ENCODE measurements at places on chromosomes 16 and 17. TPM values are rescaled to one million over a fixed set of nuclear protein-coding genes. Genes with fewer than 3 reads are reported as not detected.
A peak's percentile ranks its signal among the peaks of the same experiment; 100 is the strongest.

The TMEM92 gene
- total RNA-seq: 0.54 TPM

DNA sequence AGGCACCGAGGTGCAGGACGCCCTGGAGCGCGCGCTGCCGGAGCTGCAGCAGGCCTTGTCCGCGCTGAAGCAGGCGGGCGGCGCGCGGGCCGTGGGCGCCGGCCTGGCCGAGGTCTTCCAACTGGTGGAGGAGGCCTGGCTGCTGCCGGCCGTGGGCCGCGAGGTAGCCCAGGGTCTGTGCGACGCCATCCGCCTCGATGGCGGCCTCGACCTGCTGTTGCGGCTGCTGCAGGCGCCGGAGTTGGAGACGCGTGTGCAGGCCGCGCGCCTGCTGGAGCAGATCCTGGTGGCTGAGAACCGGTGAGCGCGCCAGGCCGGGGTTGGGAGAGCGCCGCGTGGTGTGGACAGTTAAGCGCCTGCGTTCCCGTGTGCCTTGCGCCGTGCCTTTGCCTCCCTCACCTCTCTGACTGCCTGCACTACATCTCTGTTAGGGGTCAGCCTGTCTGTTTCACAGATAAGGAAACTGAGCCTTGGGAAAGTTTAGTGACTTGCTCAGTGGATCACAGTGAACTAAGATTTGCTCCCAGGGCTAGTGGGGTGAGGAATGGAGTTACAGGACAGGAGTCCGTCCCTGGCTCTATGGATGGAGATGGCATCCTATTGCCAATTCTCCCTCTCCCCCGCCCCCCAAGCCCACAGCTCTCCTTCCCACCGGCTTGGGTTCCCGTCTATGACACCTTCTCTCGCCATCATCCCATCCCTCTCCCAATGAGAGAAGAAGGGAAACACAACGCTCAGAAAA, 880 bp downstream of the SARM1 start:
- DNase-seq: no peak
- peaks cover 27% of the 10 kb centered on the region for H3K4me1 ChIP-seq
- H3K27me3 ChIP-seq: no peaks in the 10 kb centered on the region
- H3K27ac ChIP-seq: no peak overlapping the region

- H3K4me3 ChIP-seq: peak within 1 kb of the TSS; percentile 82
- no peaks in the 10 kb centered on the region for H3K27me3 ChIP-seq
- no peak for DNase-seq
- H3K36me3 ChIP-seq: no peaks in the 10 kb centered on the region
Observed at GRCh38 chr16:55508941-55509931, at the start of gene LPCAT2. TSS of gene LPCAT2 (plus strand) at chr16:55509072. CDS start at chr16:55509182, 110 bp downstream.

DNA sequence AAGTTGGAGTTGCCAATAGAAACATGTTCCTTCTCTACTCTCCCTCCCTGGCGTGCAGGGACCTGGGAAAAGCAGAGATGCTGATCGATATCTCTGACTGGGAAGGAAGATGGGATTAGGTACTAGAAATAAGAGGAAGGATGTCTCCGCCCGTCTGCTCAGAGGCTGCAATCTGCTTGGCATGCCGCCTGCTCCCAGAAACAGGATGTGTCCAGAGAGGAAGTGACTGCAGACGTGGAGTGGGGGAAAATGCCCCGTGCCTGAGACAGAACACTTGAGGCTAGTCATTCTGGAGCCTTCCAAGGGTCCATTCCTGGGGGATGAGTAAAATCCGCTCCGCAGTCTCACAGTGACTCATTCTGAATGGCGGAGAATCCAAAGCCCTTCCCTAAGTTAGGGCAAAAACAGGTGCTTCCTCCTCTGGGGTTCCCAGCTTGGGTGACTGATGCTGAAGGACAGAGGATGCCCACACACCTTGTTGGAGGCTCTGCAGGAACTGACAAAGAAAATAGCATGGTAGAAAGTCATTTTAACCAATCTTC, 45.0 kb upstream of the SMURF2 start:
- H3K27me3 ChIP-seq: no peaks in the 10 kb centered on the region
- DNase-seq: peak; percentile 92
- H3K4me1 ChIP-seq: peaks cover 18% of the 10 kb centered on the region
- H3K36me3 ChIP-seq: no peaks in the 10 kb centered on the region
- peak overlapping the region; percentile 57 for H3K27ac ChIP-seq
